Effector CD8-positive, alpha-beta T cell (primary cell): ENCODE measurements at places on chromosomes 6 and 20.

- DNase-seq = no peak
These were observed 1.3 kb downstream of the TAP1 start for GRCh38 chr6:32852018-32852843.

GRCh38 chr6:41224800-41225199 lies 3.3 kb upstream of the TREML4 start:
- DNase-seq = no peak

GRCh38 chr6:130720076-130720715 lies 107.0 kb upstream of the SMLR1 start:
- DNase-seq = no peak

GRCh38 chr6:42168650-42169049 lies 4.5 kb upstream of the GUCA1A start:
- DNase-seq = no peak

DNA sequence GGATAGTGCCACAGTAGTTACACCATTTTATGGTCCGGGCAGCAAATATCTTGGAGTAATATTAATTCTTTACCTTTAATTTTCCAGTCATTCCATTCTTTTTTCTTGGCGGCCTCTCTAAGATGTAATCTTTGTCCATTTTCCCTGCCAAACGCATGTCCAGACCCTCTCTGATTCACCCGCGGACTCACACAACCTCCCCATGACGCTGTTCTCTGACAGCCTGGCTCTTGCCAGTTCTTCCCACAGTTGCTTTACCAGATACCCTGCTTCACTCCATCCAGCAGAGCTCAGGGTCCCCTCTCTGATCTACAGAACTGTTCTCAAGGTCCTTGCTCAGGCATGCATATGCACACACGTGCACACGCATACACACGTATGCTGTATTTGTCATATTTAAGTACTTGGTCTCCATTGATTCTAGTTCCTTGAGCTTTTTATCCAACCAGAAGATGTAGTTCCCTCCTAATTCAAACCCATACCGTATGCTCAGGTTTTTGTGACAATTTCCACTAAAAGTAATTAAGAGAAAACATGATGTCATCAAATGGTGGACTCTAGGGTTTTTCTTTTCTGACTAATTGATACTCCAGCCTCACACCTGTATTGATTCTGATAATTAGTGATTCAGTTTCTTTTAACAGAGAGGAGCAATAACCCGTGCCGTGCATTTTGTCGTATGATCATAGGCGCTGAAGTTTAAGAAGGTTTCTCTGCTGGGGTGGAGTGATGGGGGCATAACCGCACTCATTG lies 10.0 kb downstream of the BPHL start:
- DNase-seq = no peak

- DNase-seq = no peak
These were observed 9.8 kb upstream of the FAM217A start for GRCh38 chr6:4088704-4089103.

- no peak for DNase-seq
These were observed 51.4 kb downstream of the HECA start for GRCh38 chr6:139186242-139186641.

DNA sequence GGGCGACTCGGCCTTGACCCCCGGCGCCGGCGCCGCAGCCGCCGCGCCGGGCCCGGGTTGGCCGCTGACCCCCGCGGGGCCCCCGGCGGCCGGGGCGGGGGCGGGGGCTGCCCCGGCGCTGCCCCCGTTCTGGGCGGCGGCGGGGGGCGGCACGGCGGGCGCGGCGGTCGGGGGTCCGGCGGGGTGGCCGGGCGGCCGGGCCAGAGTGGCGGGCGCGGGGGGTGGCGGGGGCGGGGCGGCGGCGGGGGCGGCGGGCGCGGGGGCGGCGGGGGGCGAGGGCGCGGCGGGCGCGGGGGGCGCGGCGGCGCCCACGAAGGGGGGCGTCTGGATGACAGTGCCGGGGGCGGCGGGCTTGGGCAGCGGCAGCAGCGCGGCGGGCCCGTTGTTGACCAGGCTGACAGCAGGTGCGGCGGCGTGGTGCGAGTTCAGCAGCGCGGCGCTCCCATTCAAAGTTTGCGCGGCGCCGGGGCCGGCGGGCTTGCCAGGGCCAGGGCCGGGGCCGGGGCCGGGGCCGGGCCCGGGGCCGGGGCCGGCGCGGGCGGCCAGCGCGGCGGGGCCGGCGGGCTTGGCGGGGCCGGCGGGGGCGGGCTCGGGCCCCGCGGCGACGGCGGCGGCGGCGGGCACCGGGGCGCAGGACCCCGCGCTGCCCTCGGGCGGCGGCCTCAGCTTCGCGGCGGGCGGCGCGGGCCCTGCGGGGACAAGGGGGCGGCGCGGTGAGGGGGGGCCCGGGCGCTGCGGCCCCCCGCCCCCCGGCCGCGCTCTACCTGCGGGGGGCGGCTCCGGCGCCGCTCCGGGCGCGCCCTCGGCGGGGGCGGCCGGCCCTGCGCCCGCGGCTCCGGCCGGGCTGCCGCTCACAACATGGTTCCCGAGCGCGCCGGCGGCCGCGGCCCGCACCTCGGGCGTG lies 659 bp downstream of the TAF4 start:
- DNase-seq = no peak

- no peak for DNase-seq
These were observed 67.6 kb downstream of the BLOC1S5 start for GRCh38 chr6:7996538-7997111.

GRCh38 chr6:38612143-38612965 lies 27.4 kb downstream of the BTBD9 start:
- DNase-seq = no peak

GRCh38 chr6:110064744-110065524 lies 86.8 kb downstream of the GPR6 start:
- no peak for DNase-seq

GRCh38 chr6:170134471-170135440 lies 156.1 kb downstream of the DLL1 start:
- no peak for DNase-seq

DNA sequence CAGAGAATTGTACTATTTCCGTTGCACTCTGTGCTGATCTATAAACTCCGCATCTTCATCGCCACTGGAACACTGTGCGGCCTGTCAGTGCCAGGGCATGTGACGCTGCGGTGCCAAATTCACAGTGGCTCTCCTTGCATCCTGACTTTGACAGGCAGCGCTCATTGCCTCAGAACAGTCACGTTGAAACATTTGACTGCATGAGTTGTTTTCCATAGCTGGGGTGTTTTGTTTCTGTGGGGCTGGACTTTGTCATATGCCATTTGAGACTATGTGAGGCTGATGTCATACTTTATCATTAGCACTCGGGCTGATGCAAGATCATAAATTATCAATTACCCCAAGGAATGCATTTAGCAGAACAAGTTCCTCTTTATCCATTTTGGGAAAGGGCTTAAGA lies 32.7 kb downstream of the CFAP61 start:
- no peak for DNase-seq

DNA sequence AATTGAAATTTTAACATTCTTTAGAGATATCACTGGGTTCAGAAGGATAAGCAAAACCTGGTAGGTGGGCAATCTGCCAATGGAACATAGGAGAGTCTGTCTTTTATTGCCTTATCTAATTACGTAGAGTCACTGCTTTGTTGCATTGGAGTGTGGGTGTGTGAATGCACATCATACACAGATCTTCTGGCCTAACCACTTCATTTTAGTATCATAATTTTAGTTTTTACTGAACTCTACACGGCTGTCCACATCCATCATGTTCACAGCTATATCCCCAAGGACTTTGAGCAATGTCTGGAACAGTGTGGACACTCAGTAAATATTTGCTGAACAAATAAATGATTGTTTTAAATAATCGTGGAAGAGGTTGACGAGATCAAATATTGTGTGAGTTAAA lies 104.6 kb upstream of the AKIRIN2 start:
- no peak for DNase-seq

- DNase-seq = peak; percentile 90
These were observed at the start of gene CASP8AP2 for GRCh38 chr6:89829472-89830169. CASP8AP2 (plus strand) TSS chr6:89829880.

DNA sequence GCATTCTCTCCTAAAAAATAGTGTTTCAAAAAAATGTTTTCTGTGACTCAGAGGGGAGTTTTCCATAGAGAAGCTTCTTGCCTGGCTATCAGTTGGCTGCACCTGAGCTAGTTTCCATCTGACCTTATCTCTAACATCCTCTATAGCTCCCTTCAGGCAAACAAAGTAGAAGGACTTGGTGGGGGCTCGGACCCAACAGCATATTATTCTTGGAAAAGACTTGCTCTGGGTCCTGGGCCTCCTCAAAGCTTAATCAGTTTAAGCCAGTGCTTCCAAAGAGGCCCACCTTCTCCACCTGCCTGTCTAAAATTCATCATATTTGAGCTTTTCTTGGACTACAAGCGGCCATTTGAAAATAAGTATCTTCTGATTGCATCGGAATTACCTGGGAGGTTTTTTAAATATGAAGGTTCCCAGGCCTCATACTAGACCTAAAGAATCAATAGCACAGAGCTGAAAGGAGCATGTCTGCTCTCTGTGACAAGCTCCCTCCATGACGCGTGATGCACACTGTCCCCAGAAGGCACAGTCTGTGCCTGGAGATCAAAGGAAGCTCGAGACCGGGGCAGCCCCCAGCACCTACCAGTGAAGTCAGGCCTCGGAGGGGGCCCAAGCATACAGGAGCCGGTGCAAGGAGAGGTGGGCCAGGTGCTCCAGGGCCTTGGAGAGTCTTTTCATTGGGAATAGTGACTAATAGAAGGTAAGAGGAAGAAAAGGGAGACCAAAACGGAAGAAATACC lies 80.6 kb upstream of the HIVEP1 start:
- DNase-seq = no peak

DNA sequence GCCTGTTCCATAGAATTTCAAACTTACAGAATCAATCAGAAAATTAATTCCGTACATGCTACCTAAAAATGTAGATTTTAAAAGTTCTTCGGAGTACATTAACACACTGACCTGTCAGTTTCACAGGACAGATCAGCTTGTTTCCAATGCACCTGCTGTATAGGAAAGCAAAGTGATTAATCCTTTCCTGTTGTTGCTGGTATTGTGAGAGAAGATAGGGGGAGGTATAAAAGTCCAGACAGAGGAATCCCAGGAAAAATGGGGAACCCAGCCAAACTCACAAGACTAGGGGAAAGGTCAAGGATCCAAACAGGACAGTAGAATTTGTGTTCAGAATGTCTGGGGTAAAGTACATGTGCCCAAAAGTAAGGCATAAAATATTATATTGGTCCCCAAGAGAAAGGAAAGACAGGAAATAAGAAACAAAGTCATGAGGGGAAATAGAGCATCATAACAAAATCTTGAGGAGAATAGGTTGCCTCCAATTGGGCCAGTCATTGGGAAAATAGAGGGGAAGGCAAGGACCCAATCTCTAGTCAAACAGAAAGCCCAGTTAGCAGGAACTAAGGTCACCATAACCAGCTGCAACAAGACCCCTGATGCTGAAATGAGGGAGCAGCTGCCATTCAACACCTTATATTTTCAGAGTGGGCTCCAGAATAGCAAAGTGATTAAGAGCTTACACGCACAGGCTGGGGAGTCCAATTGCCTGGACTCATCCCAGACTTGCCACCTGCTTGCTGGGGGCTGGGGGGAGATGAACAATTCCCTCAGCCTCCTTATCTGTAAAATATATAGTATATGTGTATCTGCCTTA lies 10.3 kb downstream of the FILIP1 start:
- no peak for DNase-seq

GRCh38 chr20:36461600-36462439 lies 79.5 kb upstream of the MYL9 start:
- DNase-seq = peak; percentile 23

DNA sequence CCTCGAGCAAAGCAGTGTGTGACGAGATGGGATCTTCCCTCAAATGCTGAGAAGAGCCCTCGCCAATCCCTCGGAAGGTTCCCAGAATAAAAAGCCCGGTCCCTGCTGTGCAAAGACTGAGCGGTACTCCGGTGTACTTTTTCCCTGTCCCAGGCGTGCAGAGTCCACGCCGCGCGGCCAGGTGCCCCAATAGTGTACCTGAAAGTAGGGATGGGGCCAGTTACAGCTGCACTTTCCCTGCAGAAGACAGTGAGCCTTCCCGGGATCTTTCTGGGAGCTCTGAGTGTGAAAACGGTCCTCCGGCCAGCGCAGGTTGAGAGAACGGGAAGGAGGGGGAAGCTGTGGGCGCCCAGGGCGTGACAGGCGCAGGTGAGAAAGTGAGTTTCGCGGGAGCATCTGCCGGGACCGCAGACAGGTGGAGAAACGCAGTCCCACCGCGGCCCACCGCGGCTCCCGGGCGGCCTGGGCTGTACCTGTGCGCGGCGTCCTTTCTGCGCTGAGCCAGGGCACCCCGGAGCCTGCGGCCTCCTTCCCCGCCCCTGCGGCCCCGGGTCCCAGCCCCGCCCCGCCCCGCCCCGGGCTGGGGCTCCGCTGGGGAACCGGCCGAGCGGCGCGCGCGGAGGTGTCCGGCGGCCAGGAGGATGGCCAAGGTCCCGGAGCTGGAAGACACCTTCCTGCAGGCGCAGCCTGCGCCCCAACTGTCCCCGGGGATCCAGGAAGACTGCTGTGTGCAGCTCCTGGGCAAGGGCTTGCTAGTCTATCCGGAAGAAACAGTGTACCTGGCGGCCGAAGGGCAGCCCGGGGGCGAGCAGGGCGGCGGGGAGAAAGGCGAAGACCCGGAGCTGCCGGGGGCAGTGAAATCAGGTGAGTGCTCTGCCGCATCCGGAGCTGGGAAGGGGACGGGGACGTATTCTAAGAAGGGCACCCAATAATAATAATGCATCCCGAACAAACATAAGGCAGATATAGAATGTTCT lies at the start of gene RFX6:
Gene RFX6 (plus strand): TSS at position 608 of the 977 bp plus-strand sequence. CDS start 34 bp downstream, at position 642.
- no peak for DNase-seq

- DNase-seq = no peak
These were observed 72.2 kb upstream of the NAA20 start for GRCh38 chr20:19944772-19945459.

GRCh38 chr20:44172572-44172950 lies 14.4 kb downstream of the JPH2 start:
- DNase-seq = no peak

- no peak for DNase-seq
These were observed 81.0 kb upstream of the FLRT3 start for GRCh38 chr20:14418376-14418775.

- no peak for DNase-seq
These were observed 995.9 kb upstream of the ADGRB3 start for GRCh38 chr6:67639161-67639560.

GRCh38 chr20:56924292-56925081 lies 295.4 kb downstream of the TFAP2C start:
- DNase-seq = no peak

GRCh38 chr20:22904386-22904785 lies 130.7 kb upstream of the SSTR4 start:
- DNase-seq = no peak

DNA sequence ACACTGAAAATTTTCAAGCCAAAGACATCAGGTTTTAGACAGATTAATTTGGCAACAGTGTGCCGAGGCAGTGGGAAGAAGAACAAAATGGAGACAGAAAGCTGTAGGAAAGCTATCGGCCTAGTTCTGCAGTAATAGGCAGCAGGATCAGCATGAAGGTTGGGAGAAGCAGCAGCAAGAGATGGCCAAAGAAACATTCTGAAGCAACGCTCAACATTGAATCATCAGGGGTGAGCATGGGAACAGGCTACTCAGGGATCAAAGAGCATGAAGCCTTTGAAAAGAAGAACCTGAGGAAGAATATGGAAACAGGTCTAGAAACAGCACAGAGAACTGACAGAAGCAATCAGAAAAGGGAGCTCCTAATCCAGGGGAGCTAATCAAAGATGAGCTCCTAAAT lies 7.1 kb upstream of the DST start:
- DNase-seq = no peak
